AG10803 (cell line): ENCODE measurements at places on chromosomes 11 and 22.

DNA sequence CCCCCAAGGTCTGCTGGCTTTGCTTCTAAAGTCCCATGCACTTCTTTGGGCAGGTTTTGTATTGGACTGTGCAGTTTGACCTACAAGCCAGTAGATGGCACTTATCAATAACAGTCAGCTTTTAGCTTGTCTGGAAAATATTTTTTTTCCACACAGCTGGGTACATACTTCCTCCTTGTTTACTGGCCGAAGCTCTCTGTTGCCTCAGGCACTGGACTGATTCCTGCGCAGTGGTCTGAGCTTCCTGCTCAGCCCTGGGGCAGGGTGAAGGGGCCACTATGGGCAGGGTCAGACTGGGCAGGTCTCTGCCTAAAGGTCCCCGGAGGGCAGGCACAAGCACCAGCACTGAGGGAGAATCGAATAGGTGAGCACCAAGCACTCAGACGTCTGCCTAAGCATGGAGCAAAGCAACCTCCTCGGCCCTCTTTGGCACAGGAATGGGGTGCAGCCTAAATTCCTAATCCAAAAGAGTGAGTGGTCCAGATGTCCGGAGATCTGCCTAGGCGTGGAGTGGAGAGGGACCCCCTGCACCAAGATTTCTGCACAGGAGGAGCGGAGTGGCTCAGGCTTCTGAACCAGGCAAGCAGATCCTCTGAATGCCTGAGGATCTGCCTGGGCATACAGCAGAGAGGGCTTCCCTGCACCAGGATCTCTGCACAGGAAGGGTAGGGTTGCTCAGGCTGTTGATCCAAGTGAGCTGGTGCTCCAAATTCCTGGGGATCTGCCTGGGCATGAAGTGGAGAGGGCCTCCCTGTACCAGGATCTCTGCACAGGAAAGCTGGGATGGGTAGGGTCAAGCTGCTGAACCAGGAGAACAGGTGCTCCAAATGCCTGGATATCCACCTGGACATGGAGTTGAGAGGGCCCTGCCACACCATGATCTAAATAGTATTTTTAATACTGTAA lies 105.9 kb upstream of the C11orf58 start:
- DNase-seq: peak; percentile 1

DNA sequence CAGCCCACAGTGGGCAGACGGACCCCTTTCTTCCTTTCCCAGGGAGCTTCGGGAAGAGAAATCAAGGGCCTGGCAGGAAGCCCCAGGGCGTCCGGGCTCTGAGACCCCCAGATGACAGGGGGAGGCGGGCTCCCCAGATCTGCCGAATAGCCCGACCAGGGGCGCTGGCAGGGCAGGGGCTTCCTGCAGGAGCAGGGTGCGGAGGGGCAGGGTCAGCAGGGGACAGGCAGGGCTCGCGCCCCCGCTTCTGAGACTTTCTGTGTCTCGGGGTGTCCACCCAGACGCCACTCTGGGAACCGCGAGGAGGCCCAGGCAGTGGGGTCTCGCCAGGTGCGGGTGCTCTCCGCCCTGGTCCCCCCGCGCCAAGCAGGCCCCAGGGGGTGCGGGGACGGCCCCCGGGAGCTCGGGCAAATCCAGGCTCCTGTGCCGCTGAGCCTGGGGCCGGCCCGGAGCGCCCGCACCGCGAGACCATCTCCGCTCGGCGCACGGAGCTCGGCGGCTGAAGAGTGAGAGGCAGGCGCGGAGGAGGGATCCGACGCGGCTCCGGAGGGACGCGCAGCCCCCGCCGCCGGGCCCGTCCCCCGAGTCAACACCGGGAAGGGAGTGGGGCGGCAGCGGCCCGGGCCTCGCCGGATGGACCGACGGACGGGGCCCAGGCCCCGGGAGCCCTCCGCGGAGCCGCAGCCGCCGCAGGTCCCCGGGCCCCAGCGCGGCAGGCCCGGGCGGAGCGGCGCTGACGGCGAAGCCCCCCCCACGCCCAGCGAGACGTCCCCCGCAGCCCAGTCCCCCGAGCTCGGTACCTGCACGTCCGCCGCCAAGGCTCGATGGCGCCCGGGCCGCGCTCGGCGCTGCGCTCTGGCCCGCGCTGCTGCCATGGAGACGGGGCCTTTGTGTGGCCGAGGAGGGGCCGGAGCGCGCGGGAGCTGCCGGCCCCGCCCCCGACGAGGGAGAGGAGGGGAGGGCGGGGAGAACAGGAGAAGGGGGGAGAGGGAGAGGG lies at the start of gene PLXNB2:
PLXNB2 (minus strand) TSS at position 894 of the 997 bp plus-strand sequence. CDS start 17,062 bp downstream, outside the sequence.
- peak; percentile 86 for DNase-seq

- DNase-seq: no peak
These were observed 5.2 kb downstream of the MTMR2 start for GRCh38 chr11:95918720-95919119.

- DNase-seq: no peak
These were observed 101.8 kb downstream of the MYO18B start for GRCh38 chr22:25843660-25844405.

GRCh38 chr11:1779034-1779805 lies 15.5 kb upstream of the CTSD start:
- DNase-seq: no peak

- DNase-seq: no peak
These were observed 377 bp upstream of the NCF4 start for GRCh38 chr22:36860438-36860820.

DNA sequence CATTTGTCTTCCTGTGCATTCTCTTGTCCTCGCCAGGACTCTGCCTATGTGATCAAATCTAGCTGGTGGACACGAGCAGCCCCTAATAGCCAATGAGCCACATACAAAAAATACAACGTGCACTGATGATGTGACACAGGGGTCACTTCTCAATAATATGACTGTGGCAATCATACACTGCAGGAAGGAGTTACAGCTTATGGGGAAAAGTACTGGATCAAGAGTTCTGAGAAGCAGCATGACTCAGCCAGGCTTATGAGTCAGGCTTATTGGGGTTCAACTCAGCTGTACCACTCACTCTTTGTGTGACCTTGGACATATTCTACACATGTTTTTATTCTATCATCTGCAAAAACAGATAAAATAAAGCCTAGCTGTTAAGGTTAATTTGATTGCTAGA lies 889.4 kb upstream of the TENM4 start:
- DNase-seq: no peak

DNA sequence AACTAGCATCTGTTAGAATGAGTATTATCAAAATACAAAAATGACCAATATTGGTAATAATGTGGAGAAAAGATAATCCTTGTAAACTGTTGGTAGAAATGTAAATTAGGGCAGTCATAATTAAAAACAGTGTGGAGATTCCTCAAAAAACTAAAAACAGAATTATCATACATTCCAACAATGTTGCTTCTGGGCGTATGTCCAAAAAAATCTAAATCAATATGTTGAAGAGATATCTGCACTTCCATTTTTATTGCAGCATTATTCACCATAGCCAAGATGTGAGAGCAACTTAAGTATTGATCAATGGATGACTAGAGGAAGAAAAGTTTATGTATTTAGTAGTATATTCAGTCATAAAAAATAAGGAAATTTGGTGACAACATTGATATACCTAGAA lies 59.8 kb upstream of the OR9G4 start:
- no peak for DNase-seq

GRCh38 chr11:28090052-28090749 lies 17.8 kb downstream of the KIF18A start:
- DNase-seq: peak; percentile 51

DNA sequence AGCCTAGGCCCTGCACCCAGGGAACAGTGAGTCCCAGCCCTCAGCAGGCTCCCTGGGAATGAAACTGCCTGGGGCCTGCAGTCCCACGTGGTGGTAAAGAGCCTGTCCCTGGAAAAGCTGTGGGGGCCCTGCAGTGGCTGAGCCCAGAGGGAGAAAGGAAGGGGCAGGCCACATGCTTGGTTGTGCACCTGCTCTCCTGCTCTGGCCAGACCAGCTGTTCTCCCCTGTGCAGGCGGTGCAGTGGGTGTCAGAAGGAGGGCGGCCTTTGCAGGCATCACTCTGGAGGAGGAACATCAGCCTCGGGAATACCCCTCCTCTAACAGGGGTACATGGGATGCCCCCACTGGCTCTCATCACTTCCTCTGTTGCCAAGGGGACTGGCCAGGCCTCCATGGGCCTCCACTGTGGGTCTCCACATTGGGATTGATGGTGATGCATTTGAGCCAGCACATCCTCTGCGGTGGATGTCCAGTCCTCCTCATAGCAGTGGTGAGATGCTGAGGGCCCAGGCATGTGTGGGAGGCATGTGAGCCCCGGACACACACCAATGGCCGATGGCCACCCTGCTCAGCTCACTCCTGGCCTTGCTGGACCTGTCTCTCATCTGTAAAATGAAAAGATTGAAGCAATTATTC lies 690.4 kb downstream of the BRD1 start:
- no peak for DNase-seq

DNA sequence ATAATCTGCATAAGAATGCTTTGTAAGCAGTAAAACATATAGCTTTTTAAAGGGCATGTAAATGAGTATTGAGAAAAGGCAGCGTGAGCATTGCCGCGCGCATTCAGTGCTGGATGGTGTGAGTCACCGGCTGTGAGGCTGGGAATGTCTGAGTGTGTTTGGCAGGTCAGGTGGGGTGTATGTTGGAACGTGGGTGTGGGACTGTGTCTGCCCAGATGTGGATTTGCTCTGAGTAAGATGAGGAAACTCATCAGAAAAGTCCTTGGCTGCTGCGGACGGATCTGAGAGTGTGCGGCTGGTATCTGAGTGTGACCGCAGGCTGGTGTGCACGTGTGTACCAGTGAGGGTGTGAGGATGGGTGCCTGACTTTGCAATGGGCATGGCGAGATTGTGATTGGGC lies 66.2 kb upstream of the NECTIN1 start:
- peak; percentile 82 for DNase-seq

DNA sequence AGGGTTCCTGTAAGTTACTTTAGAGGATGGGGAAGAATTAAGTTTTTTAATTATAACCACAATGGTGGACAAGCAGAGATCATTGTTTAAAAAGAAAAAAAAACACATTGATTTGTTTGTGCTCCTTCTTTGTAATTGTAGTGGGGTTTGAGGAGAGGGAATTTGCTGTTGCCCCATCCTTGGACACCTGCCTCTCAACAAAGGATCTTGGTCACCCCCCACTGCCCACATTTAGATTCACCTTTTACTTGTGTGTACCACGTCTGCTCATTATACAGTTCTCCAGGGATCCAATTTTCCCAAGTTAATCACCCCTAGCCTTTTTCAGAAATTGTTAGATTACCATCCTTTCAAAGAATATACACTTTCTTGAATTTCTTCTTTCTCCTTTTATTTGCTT lies 53.0 kb downstream of the DNAJC24 start:
- DNase-seq: no peak

DNA sequence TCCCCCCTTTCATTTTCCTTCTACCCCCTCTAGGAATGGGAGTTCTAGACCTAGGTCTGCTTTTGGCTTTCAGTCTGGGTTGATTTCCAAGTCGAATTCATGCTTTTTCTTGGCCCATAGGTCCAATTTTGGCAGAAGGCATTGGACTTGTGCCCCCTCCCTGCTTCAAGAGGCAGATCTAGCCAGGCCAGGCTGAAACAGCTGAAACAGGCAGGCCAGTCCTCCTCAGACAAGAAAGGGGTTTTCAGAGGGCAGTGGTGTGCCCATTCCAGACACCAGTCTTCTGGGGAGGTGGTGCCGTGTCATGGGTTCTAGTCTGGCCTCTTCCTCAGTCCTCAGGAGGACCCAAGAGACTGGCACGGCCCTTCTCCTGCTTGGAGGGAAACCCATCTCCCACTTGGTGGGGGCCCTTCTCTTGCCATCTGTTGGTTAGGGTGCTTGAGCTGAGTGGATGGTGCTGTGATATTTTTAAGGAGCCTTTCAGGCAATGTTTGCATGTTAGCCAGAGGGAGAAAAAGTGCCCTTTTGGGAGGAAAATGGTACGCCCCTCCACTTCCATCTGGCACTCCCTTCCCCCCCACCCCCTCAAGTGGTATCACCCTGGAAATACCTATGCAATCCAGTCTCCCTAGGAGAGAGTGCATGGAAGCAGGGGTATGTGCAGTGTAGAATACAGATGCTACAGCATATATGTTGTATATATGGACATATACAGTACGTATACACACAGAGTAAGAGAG lies 53.6 kb downstream of the SYT13 start:
- DNase-seq: no peak

- DNase-seq: peak; percentile 39
These were observed 18.2 kb upstream of the OR10W1 start for GRCh38 chr11:58286249-58286648.

DNA sequence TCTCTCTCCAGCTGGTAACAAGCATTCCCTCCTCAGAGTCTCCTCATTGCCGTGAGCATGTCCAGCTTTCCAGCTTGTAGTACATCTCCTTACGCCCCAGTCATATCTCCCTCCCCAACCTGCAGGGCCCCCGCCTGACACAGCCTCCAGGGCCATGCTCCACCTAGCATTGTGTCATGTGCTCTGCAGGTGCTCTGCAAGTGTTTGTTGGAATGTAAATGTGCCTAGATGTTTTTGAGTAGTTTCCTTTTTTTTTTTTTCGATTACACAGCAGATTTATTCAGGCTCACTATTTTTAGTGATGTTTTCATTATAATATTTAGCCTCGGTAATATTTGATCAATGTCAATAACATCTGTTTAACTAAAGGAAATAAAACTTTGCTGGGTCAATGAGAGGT lies 82.5 kb downstream of the NCAM1 start:
- no peak for DNase-seq

- peak; percentile 91 for DNase-seq
These were observed 14.9 kb downstream of the ADAMTS8 start for GRCh38 chr11:130413405-130414106.

- no peak for DNase-seq
These were observed 1780.5 kb downstream of the LRRC4C start for GRCh38 chr11:39678996-39679395.

DNA sequence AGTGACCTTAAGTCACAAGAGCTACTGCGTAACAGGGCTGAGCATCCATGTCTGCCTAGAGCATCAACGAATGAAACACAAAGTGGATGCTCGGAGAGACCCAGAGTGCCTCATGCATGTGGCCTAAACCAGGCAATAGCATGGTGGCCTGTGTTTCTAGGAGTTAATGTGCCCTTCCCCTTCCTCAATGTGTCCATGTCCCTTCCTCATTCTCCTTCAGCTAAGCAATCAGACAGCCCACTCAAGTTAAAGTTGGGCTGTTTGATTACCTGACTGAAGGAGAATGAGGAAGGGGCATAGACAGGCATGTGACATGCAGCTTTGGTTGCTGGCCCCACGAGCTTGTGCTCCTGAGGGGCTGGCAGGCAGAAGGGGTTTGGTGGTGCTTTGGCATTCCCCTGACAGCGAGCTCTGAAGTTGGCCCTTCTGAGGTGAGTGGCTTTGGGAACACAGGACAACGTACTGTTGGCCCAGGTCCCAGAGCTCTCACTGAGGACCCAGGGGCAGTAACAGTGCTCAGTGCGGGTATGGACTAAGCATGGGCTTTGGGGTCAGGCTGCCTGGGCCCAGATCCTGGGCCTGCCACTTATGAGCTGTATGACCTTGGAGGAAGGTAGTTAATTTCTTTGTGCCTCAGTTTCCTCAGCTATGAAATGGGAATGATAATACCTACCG lies 46.7 kb downstream of the IRAG1 start:
- no peak for DNase-seq

GRCh38 chr11:16468735-16469453 lies 112.5 kb upstream of the SOX6 start:
- DNase-seq: no peak
